ENCODE measurements at places on chromosomes 11 and 22.

DNA sequence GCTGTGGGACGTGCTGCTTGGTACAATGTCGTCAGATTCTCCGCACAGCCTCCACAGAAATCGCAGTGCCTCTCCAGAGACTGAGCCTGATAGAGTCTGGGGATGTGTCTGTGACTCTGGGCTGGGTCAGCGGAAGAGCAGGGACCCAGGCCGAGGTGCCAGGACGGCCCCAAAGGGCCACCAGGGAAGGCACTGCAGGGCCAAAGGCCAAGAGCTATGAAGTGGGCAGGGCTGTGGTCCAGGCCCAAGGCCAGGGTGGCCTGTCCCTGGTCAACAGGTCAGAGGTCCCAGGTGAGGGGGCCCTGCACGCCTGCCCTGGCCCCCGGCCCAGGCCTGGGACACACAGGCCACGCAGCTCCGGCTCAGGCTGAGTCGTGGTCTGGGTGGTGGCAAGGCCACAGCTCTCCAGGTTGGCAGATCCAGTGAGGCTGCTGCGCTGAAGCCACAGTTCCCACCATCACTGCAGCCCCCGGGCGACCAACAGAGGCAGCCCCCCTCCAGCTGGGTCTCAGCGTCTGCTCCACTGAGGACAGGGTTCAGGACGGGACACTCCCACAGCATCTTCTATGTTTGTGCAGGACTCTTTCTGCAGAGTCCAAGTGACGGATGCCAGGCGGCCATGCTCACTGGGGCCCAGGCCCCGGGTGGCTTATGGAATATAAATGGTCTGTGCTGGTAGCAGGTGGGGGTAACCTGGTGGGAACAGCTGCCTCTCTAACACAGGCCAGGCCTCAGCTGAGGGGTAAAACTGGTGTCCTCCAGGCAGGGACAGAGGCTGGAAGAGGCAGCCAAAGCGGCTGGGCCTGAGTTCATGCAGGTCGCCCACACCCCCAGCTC is 4.8 kb upstream of the PIM3 start:
- no peak for DNase-seq

DNA sequence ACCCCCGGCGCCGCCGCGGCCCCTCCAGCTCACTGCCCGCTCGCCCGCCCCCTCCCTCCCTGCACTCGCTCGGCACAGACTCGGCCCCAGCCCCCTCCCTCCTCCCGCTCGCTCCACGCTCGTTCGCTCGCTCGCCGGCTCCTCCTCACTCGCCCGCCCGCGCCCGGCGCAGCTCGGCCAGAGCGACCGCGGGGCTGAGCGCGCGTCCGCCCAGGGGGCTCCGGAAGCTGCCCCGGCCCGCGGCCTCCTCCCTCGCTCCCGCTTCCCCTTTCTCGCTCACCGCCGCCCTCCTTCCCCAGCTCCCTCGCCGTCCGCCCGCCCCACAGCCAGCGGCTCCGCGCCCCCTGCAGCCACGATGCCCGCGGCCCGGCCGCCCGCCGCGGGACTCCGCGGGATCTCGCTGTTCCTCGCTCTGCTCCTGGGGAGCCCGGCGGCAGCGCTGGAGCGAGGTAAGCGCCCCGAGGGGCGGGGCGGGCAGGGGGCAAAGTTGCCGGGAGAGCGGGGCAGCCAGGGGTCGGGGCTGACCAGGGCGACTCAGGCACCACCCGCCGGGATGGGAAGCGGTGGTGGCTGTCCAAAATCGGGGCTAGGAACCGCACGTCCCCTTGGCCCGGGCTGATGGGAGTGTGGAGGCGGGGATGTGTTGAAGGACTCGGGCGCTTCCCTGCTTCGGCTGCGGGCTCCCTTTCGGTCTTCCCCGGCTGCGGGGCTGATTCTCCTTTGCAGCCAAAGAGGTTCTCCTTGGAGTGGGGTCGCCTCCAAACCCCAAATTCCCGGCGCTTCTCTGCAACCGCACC is at the start of gene SEZ6L:
SEZ6L (plus strand) TSS at position 148 of the 797 bp plus-strand sequence; CDS start at position 356, 208 bp downstream.
- DNase-seq, result no peak

DNA sequence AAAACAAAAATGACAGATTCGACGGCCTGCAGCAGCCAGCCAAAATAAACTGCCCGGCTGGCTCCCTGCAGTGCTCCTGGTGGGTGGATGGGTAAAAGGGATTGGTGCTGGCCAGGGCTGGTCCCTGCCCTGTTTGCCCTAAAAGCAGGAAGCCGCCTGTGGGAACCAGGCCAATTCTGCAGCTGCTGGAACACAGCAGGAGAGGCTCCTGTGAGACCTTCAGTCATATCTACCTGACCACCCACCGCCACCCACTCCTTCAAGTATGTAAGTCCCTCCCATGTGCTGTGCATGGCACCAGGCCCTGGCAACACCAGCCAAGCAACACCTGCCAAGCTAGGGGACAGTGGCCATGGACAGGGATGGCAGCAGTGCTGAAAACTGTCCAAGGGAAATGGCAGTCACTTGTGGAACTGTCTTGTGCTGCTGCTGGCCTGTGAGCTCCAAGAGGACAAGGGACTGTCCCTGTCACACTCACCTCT is 48.7 kb upstream of the ARFGAP3 start:
- DNase-seq, result no peak

DNA sequence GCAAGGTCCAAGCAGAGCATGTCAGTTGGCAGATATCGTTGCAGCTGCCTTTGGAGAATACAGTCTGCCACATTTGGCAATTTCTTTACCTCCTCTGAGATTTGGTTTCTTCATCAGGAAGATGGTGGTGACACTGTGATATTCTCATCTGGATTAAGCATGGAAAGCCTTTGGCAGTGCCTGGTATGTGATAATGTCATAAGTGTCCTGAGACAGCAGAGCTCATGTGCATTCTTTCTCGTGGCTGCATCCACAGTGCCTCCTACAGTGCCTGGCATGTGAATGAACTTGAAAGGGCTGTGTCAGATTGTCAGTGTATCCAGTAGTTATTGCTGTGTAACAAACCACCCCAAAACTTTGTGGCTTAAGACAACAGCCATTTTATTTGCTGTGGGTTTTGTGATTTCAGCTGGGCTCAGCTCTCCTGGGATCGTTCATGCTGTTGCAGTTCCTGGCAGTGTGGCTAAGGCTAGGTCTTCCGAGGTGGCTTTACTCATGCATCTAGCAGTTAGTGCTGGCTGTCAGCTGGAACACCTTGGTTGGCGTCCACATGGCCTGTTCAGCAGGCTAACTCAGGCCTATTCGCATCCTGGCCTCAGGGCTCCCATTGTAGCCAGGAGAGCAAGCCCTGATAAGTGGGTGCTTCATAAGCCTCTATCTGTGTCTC is 35.7 kb upstream of the MICAL2 start:
- peak; percentile 75 for DNase-seq

- peak; percentile 88 for DNase-seq
Measured at GRCh38 chr11:9726321-9727022, 62.6 kb downstream of the SWAP70 start.

GRCh38 chr11:117468888-117469287 is 141.2 kb downstream of the CEP164 start:
- no peak for DNase-seq

DNA sequence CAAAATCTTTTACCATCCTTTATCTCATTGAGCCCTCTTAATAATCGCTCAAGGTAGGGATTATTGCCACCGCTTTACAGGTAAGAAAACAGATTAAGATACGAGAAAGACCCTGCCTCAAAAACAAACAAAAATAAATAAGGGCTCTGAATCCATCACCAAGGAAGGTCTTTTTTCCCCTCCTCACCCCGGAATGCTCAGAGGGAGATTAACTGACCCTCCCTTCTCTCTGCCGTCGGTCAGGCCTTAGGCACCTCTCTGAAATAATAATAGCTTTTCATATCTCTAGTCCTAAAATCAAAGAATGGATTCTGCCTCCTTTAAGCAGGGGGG is 620 bp upstream of the ATG2A start:
- no peak for DNase-seq

Measured in M059J (cell line).